ENCODE measurements at places on chromosomes 16 and 17.

- no peak for ATAC-seq
Measured at GRCh38 chr17:60455378-60455777, 33.1 kb downstream of the CHCT1 start.

- no peak for ATAC-seq
Measured at GRCh38 chr17:72826602-72827001, 265.9 kb downstream of the SLC39A11 start.

GRCh38 chr17:4583782-4584100 is 588 bp upstream of the SMTNL2 start:
- peak; percentile 61 for ATAC-seq

DNA sequence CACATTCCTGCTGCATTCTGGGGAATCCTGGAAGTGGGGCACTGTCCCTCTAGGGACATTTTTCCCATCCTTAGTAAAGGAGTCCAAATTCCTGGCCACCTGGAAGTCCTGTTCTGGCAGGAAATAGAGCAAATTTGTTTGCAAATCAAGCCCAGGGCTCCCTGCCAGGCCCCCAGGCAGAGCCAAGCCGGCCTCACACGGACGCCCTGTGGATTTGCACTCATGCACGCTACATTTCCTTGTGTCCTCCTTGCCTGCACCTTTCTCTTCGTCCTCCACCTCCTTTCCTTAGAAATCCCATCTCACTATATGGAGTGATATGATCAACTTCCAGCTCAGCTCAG is 7.0 kb upstream of the CALB2 start:
- ATAC-seq: no peak

DNA sequence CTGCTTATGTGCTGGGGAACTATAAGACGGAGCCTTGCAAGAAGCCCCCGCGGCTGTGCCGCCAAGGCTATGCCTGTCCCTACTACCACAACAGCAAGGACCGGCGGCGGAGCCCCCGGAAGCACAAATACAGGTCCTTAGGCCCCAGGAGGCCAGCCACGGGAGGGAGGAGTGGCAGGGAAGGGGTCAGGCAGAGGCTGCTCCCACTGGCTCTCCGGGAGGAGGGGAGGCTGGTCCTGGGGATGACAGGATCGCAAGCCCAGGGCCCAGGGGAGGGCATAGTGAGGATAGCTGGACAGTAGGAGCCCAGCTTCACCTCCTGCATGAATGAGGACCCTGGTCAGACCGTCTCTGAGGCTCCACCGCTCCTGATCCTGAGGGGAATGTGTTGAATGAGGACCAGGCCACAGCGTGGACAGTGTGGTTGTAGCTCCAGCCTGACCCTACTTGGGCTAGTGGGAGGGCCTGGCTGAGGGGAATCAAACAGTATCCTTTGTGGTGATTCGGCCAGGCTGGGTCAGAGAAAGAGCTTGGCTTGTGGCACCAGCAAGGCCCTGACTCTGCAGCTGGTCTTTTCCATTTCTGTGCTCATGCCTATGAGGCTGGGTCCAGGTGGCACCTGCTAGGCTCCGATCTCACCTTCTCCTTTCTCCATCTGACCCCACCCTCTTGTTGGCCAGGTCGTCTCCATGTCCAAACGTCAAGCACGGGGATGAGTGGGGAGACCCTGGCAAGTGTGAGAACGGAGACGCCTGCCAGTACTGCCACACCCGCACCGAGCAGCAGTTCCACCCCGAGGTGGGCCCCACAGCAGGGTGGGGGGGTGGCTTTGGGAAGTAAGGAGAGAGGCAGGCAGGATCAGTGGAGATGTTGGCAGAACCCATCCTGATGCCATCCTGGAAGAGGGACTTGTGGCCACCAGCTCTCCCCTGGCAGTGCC is 28.7 kb downstream of the UNK start:
- ATAC-seq: no peak

DNA sequence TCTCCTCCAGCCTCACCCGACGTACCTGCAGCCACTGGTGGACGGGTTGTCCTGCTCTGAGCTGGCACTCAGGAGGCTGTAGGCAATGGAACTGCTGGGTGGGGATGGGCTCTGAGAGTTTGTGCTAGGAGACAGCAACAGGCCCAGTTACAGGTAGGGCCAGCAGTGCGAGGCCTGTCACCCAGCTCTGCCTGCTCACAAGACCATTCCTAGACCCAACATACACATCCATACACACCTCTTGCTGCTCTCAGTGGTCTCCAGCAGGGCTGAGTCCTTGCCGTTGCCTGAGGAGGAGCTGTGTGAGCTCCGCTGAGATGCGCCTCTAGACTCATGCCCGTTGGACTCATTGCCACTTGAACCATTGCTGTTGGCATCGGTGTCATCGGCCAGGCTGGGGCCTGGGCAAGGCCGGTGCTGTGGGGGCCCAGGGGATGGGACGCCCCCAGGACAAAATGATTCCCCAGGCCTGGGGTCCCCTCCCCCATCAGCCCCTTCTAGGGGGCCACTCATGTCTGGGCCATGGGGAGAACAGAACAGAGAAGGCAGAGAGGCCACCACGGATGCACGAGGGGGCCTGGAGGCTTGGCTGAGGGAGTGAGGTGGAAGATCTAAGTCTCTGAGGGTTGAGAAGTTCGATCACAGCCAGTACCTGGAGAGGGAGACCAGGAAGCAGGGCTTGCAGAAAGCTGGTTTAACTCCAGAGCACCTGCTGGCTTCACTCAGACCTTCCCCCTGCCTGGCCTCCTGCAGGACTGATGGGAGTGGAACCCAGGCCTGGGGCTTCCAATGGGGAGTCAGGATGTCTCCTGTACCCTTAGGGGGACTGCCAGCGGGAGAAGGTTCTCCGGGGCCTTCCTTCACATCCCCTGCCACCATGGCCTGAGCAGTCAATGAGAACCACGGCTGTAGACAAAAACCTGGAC is 1.7 kb downstream of the PER1 start:
- no peak for ATAC-seq

DNA sequence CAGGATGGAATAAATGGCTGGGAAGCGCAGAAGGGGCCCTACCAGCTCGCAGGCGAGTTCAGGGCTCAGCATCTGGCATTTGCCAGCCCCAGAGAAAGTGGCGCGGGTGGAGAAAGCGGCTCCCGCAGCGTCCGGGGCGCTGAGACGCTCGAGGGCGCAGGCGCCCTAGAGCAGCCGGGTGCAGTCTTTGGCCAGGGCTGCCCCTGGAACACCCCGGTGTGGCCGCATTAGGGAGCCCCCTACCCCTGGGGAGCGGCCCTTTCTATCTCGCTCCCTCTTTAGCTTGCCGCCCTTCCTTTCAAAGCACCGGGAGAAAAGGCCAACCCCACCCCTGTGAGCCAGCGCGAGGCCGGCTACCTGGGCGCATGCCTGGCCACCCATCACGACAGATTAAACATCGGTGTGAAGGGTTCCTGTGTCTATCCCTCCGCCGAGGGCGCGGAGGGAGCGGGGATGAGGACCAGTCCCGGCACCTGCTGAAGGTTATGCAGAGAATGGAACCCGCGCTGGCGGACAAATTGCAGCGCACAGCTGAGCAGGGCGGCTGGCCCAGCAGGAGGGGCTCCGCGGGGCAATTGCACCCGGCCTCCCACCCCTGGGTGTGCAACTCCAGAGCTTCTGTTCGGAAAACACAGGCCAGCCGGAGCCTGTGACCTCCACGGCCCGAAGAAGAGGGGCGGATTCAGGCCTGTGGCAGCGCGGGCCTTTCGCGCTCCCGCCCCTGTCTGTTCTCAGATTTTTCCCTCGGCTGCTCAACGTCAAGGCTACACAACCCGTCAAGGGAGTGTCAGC is 15.6 kb upstream of the FOXF1 start:
- ATAC-seq: no peak

DNA sequence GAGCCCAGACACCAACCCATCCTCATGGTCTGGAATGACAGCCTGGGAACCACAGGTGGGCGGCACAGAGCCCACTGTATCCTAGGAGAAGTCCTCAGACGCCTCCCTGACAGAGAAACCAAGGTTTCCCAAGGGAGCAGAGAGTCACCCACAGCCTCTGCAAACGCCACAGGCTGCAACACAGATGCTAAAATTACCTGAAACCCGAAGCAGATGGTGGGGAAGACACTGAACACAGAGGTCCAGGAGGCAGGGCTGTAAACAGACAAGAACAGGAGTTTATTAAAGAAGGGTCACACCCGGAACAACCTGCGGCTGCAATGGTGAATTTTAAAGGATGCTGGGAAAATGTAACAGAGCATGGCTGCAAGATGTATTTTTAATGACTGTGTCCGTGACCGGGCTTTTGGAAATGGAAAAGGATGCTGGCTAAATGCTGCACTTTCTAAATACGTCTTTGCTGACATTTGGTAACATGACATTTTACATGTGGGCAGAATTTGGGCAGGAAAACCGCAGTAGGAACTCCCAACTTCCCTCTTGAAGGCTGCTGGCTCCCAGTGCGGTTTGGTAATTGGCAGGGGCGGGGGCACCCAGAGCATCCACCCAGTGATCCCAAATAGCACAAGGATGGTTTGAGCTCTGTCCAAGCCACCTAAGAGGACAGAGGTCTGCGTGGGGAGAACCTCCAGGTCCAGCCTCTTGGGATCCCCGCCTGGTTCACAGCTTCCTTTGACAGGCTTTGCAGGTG is 13.1 kb downstream of the SLC38A8 start:
- ATAC-seq: no peak

GRCh38 chr17:39950871-39951348 is 11.9 kb upstream of the GSDMA start:
- ATAC-seq: no peak

GRCh38 chr16:46762583-46762982 is 14.4 kb upstream of the MYLK3 start:
- no peak for ATAC-seq

DNA sequence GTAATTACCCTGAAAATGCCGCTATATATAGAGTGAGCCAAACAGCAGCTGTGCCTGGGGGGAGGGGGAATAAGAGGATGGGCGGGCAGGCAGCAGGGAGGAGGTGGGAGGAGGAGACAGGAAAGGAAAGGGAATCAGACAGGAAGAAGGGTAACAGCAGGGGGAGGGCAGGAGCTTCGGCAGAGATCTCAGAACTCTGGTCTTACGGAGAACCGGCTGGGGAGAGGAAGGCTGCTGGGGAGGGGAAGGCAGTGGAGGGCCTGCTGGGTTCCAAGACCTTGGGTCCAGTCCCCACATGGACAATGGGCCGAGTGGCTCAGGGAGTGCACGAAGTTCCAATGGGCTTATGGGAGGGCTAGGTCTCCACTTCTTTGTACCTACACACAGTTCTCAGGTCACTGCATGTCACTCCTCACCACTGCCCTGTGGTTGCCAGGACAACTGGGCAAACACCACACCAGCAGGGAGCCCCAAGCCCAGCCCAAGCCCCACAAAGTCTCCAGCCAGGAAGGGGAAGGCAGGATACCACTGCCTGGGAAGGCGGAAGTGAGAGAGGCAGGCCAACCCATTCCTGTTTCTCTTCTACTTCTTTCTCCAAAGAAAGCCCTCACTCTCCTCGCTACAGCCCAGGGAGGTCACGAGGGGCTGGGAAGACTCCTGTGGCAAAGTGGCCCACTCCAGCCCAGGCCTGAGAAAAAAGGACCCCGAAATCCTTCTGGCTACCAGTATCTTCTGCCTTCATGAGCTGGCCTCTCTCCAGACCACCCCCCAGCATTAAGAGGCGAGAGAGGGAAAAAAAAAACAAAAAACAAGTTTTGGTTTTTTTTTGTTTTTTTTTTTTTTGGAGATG is 25.3 kb downstream of the G6PC3 start:
- ATAC-seq: no peak

DNA sequence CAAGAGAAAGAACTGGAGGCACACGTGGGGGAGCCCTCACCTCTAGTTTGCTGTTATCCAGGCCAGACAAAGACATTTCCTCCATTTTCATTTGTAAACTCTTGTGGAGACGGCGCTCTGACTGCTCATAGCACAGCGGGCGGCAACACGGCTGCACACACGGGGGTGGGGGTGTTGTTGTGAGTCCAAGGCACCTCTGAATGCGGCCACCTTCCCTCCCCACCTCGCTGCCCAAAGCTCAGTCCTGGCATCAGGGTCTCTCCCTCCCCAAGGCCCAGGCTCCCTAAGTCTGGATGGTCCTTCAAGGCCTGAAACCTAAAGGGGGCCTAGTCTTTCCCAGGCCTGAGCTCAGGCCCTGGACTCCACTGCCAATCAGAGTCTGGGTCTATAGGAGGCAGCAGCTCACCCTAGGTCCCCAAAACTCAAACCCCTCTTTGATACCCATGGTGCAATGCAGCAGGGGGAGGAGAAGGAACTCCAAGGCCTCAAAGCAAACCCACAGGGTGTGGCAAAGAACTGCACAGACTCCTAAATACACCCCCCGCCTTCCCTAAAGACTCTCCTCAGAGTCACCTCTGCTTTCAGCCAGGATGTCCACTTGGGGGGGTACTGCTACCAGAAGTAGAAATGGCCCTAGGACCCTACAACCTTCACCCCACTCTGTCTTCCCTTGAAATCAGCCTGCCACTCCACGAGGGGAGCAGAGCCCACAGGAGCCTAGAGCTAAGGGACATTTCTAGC is 1.5 kb downstream of the ATXN7L3 start:
- ATAC-seq: no peak

GRCh38 chr16:69520800-69521602 is 44.8 kb upstream of the NFAT5 start:
- no peak for ATAC-seq

DNA sequence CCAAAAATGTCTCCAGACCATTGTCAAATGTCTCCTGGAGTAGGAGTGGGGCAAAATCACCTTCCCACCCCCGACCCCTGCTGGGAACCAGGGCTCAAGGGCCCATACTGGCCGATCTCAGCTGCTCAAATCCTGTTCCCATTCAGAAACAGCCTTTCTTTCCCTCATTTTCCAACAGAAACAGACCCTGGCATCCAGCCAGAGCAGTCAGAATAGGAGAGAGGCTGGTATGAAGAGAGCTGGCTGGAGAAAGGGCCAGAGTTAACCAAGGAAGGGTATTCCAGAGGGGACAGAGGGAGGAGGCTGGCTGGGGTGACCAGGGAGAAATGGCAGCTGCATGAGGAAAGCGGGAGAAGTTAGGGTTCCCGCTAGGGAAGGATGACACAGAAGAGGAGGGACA is 199.1 kb downstream of the XYLT1 start:
- no peak for ATAC-seq

- no peak for ATAC-seq
Measured at GRCh38 chr16:8867932-8868415, 832 bp downstream of the CARHSP1 start.

DNA sequence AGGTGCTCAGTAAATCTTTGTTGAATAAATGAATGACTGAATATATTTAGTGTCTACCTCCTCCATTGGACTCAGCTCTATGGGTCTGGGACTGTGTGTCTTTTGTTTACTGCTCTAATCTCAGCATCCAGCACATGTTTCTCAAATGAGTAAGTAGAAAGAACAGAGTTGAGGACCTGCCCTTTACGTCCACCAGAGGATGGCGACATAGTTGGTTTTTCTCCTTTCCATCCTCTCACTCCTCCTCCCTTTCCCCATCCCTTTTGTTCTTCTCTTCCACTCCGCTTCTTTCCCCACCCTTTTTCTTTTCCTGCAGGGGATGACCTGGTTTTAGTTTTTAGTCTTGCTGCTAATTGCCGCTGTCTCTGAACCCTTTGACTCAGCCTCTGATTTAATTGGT is 12.1 kb upstream of the CHP2 start:
- ATAC-seq: no peak

DNA sequence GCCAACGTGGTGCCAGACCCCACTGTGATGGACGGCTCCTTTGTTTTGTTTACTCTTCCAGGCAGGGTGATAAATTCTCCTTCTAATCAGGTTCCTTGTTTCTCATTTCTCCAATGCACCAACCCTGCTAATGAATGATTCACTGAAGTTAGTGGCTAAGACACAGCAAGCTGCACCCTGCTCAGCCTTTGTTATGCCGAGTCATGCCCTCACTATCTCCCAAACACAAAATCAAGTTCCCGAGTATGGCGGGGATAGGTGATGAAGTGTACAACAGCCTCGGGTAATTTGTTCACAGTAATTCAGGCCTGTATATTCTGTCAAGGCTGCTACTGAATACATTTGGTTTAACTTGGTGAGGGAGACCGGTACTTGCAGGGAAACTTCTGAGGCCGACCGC is 83.8 kb upstream of the HS3ST4 start:
- no peak for ATAC-seq

All from activated CD4-positive, CD25-positive, alpha-beta regulatory T cell treated with anti-CD3 and anti-CD28 coated beads, Interleukin-2, amount 50 U/mL, for 24 hours (primary cell).